SHP77 (cell line): ENCODE measurements at places on chromosomes 12 and 14.

DNA sequence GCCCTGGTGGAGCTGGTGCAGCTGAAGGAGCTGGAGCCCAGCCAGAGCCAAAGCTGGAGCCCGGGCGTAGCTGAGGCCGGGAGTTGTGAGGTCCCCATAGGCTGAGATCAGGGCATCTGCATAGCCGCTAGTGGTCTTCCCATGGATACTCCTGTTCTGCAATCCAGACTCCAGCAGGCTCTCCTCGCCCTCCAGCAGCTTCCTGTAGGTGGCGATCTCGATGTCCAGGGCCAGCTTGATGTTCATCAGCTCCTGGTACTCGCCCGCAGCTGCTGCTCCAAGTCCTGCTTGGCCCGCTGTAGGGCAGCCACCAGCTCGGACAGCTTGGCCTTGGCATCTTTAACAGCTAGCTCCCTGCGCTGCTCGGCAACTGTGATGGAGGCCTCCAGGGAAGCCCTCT is 966.1 kb downstream of the FSCB start:
- DNase-seq = peak; percentile 13

- DNase-seq = no peak
Observed at GRCh38 chr12:47615711-47616110, 90.1 kb downstream of the RPAP3 start.

- no peak for DNase-seq
Observed at GRCh38 chr12:19530637-19531023, 91.3 kb downstream of the AEBP2 start.

DNA sequence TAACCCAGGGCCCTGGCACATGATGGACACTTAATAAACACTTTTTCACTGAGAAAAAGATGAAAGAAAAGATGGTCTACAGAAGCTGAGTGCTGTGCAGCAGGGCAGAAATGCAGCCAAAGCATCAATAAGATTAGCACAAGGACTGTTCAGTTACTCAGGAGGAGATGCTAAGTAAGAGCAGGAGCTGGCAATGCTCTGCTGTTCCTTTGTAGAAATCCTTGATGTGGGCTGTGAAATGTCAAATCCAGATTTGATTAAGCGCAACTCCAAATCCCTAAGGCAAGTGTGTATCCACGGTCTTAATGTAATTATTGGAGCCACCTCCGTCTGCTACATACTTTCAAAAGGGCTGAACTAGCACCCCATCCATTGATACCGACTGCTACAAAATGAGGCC is 151.8 kb upstream of the BTG1 start:
- no peak for DNase-seq

DNA sequence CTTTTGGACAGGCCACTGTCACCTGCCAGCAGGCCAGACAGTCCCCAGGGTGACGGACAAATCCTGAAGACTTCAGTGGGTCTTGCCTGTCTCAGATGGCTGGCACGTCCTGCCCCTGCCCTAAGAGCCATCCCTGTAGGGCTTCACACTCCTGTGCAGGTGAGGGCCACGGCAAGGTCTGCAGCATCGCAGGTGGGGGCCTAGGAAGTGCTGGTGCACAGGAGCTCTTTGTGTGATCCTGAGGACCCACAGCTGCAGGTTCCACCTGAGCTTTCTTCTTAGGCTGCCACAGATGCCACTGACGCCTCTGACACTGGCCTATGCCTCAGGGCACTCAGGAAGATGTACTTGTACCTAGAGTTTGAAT is 108.5 kb upstream of the FKBP4 start:
- DNase-seq = no peak

DNA sequence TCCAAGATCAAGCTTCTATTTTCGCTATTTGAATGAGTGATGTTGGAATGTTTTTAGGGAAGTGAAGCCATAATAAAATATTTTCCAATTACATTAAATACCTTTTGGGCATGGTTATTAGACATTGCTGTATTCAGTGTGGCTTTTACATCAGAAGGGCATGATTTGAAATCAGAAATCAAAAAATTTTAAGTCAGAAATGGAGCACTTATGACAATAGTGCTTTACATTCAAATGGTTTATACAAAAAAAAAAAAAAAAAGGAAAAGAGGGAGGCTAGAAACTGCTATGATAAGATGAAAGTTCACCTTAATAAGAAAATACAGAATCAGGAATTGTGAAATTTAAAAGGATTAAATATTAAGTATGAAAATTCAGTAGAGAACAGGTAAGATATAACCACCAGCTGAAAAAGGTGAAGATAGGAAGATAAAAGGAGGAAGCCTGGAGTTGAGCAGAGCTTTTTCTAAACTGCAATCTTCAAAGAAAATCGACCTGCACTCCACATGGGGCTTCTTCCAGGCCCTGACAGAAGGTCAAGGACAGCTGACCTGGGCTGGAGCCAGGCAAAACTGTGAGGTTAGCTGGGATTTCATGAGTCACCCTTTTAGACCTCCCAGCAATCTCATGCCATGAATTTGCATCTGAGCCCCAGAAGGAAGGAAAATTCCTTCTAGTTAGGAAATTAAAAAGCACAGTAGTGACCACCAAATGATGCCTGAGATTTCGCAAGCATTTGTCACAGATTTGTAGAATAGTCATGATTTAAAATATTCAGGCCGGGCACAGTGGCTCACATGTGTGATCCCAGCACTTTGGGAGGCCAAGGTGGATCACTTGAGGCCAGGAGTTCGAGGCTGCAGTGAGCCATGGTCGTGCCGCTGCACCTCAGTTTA is 23.4 kb upstream of the BMP4 start:
- no peak for DNase-seq

GRCh38 chr12:51205350-51205749 is 12.5 kb downstream of the POU6F1 start:
- DNase-seq = no peak

DNA sequence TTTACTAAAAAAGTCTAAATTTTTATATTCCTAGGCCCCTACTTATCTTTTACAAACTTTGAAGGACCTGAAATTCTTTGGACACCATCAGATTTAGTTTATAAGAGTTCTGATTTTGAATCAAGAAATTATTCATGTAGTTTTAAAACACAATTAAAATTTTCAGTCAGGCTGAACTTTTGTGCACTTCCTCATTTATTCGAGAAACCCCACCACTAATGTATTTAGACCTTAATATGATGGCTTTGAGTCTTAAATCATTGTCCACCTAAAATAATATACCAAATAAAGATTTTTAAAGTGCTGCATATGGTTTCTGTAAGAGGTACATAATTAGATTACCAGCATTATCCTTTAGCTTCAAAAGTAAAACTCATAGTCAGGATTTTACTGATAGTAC is 103.4 kb downstream of the PAWR start:
- no peak for DNase-seq

DNA sequence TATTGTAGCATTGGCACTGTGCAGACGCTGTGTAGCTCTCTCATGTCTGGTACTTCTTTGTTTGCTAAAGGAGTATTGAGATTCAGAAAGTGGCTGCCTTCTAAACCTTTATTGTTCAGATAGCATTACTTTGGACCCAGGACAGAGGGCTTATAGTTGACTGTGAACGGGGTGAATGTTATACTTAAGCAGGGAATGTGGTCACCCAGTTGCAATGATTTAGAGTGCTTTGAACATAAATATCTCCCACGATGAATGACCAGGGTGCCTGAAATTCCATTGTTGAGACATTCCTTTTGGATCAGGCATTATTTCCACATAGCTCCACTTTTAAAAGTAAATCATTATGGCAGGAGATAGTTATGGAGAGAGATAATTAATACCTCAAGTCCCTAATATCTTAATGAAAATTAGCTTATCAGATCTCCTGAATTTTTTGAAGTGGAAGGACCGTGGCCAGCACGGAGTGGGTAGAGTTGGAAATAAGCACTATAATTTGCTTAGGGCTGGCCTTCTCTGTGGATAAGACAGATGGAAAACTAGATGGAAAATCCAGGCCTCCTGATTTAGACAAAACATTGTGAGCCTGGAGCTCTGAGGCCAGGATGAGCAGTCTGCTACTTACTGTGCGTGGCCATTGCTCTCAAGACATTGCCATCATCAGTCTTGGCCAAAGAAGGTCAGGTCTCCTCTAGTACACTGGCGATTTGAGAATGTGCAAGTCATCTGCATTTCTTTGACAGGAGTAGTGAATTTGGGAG is 114.5 kb downstream of the ETV6 start:
- no peak for DNase-seq

DNA sequence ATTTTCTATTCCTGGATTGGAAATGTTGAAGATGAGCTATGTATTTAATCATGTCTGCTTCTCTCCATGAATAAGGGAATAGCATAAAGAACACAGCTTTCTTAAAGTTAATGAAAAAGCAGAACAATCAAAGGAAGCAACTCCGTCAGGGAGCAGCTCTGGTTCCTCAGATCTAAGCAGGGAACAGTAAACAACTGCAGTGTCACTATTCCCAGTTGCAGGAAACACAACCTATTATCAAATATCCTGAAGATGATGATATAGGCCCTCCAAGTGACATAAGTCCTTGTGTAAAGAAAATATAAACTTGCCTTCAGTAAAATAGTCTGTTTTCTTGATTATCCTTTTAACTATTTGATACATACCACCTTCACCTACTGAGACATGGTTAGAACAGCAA is 228.1 kb downstream of the KCNC2 start:
- no peak for DNase-seq

- DNase-seq = no peak
Observed at GRCh38 chr14:59261334-59261733, 72.9 kb downstream of the DAAM1 start.

GRCh38 chr12:107515446-107515958 is 170.1 kb upstream of the PWP1 start:
- DNase-seq = no peak

GRCh38 chr14:28653521-28653920 is 113.1 kb upstream of the FOXG1 start:
- no peak for DNase-seq

- no peak for DNase-seq
Observed at GRCh38 chr14:70193396-70193795, 4.6 kb upstream of the SLC8A3 start.

- no peak for DNase-seq
Observed at GRCh38 chr14:81571437-81571836, 37.8 kb upstream of the SEL1L start.
